NCI-H2107 (cell line): ENCODE measurements at places on chromosomes 1 and 21.

DNA sequence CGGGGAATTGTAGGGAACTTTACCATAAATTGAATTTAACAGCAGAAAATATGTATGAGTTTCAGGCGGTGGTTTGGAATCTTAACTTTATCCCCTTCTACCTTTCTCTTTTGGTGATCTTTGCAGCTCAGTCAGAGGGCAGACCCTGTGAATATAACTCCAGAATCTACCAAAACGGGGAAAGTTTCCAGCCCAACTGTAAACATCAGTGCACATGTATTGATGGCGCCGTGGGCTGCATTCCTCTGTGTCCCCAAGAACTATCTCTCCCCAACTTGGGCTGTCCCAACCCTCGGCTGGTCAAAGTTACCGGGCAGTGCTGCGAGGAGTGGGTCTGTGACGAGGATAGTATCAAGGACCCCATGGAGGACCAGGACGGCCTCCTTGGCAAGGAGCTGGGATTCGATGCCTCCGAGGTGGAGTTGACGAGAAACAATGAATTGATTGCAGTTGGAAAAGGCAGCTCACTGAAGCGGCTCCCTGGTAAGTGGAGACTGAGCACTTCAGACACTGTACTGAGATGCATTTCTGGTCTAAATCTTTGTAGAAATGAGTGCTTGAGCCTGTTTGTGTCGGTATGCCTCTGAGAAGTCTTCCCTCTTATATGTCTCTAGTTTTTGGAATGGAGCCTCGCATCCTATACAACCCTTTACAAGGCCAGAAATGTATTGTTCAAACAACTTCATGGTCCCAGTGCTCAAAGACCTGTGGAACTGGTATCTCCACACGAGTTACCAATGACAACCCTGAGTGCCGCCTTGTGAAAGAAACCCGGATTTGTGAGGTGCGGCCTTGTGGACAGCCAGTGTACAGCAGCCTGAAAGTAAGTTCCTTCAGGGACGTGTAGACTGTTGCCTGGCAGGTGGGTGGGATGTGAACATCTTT lies 1.5 kb downstream of the CCN1 start:
- DNase-seq, result no peak

DNA sequence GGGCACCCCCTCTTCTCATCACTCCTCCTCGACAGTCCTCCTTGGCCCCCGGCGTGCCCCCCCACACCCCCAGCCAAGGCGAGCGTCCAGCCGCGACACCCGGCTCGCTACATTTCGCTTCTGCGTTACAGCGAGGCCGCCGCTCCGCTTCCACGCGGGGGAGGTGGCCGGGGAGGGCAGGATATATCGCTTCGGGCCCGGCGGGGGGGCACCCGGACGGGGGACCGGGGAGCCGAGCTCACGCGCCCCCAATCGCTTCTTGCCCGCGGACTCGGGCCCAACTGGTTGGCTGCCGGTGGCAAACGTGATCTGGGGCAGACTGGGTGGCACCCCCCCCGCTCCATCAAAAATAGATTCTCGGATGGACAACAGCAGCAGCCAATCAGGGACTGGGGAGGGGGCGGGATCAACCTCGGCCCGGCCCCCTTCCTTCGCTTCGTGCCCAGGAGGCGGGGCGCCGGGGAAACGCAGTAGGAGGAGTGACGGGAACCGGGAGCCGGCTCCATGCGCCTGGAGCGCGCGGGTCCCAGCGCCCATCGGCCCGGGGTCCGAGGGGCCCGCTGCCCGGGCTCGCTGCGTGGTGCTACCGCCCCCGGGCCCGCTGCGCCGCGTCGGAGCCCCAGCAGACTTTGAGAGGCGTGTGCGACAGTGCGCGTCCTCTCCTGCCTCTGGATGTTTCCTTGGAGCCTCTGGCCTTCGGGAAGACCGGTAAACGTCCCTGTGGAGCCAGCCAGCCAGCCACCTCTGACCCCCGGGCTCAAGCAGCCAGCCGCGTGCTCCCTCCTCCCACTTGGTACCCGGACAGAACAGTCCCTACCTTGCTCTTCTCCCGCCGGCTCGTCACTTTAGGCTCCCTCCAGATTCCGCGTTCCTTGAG lies at the start of gene SLC41A1:
Gene SLC41A1 (minus strand): TSS at position 321 of the 877 bp plus-strand sequence. CDS start 2,757 bp downstream, outside the sequence.
- peak; percentile 88 for DNase-seq

- no peak for DNase-seq
Measured at GRCh38 chr1:239125027-239125426, 261.3 kb upstream of the CHRM3 start.

DNA sequence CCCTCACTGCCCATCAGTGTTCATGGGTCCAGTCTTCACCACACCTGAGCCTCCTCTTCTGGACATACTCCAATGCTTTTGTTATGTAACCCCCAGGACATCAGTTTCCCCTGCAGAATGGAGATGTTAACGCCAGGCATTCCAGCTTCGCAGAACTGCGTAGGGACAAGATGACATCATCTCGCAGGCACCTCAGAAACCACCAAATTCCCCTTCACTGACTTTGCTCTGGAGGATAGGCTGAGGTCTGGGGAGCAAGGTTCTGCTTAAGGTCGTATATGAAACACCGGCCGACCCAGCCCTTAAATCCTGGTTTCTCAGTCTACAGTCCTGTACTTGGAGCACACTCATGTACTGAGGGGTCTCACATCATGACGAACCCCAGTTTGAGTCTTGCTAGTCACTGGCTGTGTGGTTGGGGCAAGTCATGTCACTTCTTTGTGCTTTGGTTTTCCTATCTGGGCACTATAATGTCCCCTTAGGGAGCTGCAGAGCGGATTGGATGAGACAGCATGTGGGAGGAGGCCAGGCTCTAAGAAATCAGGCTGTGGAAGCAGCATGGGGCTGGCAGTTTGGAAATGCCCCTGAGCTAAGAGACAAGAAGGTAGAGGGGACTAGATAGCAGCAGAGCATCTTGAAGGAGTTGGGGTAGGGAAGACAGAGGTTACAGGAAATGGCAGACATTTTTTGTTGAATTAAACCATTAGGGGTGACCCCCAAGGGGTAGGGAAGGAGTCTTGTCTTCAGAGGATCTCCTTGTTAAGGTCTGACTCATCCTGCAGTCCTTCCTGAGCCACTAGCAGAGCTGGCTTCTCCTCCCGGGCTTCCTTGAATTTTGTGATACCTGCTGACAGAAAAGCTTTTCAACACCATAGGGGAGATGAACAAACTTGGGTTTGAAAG lies 138.3 kb downstream of the FOXD2 start:
- no peak for DNase-seq

- DNase-seq, result no peak
Measured at GRCh38 chr1:8740034-8740449, 77.4 kb downstream of the RERE start.

- no peak for DNase-seq
Measured at GRCh38 chr1:219126377-219126776, 47.3 kb upstream of the LYPLAL1 start.

GRCh38 chr1:180558664-180559063 lies at the start of gene OVAAL:
Gene OVAAL, plus strand, starts transcription at chr1:180558964.
- DNase-seq, result no peak

DNA sequence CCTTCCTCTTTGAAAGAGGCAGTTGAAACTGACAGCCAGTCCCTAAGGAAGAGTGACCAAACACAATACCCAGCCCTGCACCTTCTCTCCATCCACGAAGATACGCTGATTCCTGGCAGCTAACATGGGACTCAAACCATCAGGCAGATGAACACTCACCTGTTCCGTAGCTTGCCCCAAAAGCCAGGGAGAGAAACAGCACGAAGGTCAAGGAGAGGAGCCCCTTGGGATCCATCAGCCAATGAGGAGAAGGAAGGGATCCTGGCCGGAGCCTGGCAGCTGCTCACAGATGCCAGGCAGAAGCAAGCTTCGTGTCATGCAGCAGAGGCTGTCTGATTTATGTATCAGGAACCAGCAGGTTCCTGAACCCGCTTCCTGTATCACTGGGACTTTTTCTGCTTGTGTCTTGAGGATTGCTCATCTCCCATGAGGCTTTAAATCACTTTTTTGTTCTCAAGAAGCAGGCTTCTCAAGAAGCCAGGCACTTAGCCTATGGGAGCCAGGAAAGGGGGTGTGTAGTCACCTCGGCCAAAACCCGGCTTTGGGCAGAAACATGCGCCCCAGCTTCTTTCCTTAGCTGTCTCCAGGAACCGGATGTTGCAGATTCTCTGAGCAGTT lies at the start of gene SLAMF1:
Gene SLAMF1 (minus strand): TSS at position 334 of the 618 bp plus-strand sequence. CDS start 99 bp downstream, at position 235.
- no peak for DNase-seq

DNA sequence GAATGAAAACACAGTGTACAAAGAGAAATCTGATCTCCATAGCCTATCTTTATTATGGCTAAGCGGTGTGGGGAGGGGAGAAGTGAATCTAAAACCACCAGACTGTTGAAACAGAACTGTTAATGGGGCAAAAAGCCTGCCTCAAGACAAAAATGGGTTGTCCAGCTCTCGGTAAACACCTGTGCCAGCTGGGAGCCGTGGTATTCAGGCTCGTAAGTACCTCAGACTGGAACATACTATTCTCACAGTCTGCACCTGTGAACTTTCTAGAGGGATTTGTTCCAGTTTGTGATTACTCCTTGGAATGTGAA lies 42.7 kb upstream of the ATP1A1 start:
- DNase-seq, result peak; percentile 67

DNA sequence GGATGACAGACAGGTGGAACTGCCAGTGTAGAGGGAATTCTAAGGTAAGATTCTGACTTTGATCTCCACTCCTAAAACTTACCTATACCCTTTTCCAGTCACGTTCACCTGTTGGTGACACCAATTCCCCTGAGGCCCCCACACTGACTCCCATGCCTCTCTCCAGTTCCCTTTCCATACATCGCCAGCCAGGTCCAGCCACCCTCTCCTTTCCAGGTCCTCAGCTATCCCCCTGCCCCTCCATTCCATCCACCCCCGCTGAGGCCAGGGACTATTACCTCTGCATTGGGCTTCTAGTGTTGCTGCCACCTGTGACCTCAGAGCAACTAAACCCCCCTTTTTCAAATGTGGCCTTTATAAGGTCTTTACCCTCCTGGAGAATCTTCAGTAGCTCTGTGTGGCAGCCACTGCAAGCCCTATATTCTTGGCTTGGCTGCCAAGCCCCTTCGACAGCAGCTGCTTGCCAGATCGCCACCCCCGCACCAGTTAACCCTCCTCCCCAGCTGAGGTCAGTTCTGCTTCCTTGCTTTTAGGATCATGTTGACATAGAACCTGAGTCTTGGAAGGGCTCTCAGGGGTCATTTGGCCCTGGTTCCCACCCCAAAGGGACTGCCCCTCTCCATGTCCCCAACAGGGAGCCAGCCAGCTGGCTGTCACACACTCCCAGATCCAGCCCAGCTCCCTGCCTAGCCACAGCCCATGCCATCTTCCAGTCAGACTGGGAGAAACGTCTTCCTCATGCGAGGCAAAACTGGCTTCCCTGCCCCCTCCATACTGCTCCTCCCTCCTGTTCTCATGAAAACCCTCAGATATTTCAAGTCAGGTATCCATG lies 14.7 kb downstream of the CSF1 start:
- DNase-seq, result no peak

DNA sequence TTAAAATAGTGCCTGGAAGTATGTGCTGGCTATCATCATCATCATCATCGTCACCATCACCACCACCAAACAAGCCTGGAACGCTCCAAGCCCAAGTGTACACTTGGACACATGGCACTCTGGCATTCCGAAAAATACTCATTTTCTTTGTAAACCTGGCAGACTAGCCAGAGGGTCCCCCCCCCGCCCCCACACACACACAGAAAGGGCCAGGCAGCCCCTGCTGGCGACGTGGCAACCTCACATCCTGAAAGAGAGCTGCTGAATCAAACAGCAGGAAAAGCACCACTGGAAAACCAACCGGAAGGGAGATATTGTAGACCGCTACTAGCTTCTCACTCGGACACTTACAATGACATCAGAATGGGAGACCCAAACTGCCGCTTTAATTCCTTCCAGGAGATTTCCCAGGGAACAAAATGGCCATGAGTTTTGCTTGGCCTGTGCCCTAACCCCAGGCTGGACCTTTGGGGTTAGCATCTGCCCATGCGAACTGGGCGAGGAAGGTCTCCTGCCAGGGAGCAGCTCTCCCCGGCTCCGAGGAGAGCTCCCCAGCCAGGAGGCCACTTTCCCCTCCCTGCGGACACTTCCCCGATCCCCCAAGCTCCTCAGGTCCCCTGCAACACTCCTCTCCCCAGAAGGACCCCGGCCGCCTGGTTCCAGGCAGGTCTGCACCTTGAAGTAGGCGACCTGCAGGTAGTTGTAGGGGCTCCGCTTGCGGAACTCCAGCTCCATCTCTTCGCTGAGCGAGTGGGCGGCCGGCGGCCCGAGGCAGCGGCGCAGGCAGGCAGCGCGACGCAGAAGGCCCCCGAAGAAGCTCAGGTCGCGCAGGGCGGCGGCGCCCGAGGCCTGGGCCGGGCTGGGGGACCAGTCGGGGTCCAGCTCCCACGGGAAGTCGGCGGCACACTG lies 742 bp downstream of the P3H1 start:
- no peak for DNase-seq

- DNase-seq, result no peak
Measured at GRCh38 chr1:21261551-21262292, 28.5 kb downstream of the ECE1 start.

DNA sequence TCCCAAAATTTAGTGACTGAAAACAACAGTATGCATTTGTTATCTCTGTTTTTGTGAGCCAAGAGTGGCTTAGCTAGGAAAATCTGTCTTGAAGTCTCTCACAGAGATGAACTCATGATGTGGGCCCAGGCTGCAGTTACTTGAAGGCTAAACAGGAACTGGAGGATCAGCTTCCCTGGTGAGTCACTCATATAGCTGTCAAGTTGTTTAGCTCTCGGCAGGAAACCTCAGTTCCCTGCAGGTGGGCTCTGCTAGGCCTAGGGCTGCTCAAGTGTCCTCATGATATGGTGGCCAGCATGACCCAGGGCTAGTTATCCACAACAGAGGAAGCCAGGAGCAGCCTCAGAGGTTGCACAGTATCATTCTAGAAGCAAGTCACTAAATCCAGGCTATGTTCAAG lies 30.2 kb upstream of the DDX59 start:
- DNase-seq, result no peak

GRCh38 chr1:95371666-95372282 lies 137.8 kb downstream of the RWDD3 start:
- DNase-seq, result no peak

GRCh38 chr1:50369830-50370229 lies 53.4 kb downstream of the DMRTA2 start:
- DNase-seq, result no peak

DNA sequence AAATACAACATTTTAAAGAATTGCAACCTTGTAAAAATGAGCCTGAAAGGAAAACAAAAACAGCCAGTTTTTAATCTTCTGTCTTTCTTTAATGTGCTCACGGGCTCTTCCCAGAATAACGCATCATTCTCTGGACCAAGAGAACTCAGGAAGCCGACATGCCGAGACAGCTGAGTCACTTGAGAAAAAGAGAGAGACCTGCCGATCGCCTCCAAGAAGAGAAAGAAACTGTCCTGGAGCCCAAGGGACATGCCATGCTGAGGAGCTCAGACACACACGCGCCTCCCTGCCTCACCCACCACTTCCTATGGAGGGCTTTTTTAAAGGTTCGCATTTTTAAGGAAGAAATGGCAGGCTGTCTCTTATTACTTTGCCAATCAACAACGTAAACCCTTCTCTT lies 176.4 kb downstream of the ZNF281 start:
- no peak for DNase-seq
